ENCODE measurements at places on chromosomes 7 and 10. TPM values are rescaled to one million over a fixed set of nuclear protein-coding genes. Genes with fewer than 3 reads are reported as not detected.

The ETV1 gene
- total RNA-seq: 18.7 TPM

The OPN4 gene
- total RNA-seq: not detected

The FRMD4A gene
- total RNA-seq: 155 TPM

The MET gene
- 44.5 TPM for total RNA-seq

The RPEL1 gene
- total RNA-seq: not detected

GRCh38 chr7:111855842-111856227 is 293.5 kb upstream of the IMMP2L start:
- DNase-seq: peak; percentile 26

DNA sequence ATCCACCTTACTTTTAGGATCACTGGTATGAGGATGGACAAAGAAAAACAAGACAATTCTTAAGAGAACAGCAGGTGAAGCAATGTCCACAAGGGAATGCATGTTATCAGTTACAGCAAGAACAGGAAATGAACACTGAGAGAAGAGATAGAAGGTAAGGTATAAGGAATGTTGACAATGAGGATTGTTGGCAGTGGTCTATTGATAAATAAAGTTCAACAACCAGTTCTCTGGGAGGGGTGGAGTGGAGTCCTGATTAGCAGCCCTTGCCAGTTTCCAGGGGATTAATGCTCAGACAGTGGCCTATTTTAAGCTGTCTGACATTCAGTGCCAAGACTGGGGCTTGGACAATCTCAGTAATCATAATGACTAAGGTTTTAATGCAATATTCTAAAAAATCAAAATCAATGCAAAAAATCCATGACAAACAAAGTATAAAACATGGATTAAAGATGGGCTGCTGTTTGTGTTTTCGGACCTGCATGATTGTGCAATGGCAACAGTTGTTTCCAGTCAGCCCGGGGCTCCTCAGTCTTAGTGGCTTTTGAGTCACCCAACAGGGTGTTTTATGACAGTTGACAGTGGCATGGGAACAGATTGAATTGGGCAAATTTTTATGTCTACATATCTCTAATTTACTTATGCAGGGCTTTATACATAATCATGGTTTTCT is 13.8 kb upstream of the AKR1B1 start:
- no peak for DNase-seq

DNA sequence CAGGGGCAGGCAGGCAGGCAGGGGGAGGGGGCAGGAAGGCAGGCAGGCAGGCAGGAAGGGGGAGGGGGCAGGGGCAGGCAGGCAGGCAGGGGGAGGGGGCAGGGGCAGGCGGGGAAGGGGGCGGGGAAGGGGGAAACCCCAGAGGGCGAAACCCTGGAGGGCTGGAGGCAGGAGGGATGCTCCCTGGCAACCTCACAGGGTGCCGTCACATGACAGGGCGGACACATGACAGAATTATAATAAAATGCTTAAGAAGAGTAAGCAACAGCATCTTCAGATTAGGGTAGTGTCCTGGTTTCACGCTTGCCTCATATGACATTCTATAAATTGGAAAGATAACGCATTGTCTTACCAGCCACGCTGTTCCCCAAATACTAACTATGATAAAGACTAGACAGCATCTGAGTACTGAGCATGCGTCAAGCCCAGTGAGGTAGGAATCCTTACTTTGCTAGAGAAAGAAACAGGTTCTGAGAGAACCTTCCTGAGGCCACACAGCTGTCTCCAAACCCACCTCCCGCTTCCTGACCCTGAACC is 131.6 kb downstream of the DIP2C start:
- DNase-seq: no peak

GRCh38 chr10:59628456-59628855 is 81.2 kb downstream of the SLC16A9 start:
- DNase-seq: no peak

GRCh38 chr7:24531255-24531654 is 42.0 kb upstream of the PALS2 start:
- DNase-seq: no peak

DNA sequence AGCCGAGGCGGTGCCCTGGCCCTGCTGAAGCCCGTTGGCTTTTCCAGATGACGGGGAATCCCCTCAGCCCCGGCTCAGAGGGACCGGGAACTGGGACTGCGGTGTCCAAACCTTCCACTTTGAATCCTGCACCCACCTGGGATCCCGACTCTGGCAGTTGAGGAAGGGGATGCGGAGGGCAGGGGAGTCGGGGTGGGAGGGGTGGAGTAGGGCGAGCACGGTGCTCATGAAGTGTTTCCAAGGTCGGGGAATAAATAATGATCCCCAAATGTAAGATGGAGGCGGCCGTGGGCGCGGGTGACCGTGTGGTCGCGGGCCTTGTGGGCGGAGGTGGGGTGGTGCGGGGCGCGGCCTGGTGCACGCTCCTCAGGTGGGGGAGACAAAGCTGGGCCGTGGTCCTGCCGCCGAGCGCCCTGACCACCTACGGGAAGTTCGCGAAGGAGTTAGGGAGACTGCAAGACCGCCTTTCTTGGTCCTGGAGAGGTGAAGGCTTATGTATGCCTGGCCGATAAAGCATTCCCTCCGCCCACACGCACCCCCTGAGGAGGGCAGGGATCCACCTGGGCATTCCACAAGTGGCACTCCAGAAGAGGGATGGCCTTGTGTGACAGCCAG is 1.4 kb downstream of the MTURN start:
- no peak for DNase-seq

- no peak for DNase-seq
Observed at GRCh38 chr7:120055300-120055699, 217.7 kb upstream of the KCND2 start.

- peak; percentile 10 for DNase-seq
Observed at GRCh38 chr7:7989616-7990440, 21.2 kb downstream of the GLCCI1 start.

- DNase-seq: no peak
Observed at GRCh38 chr10:11125004-11125403, 107.3 kb downstream of the CELF2 start.

- no peak for DNase-seq
Observed at GRCh38 chr10:123858077-123858681, 33.4 kb downstream of the CPXM2 start.

All from endothelial cell of umbilical vein (primary cell).